GM20000 (cell line): ENCODE measurements at places on chromosomes 4 and X.

DNA sequence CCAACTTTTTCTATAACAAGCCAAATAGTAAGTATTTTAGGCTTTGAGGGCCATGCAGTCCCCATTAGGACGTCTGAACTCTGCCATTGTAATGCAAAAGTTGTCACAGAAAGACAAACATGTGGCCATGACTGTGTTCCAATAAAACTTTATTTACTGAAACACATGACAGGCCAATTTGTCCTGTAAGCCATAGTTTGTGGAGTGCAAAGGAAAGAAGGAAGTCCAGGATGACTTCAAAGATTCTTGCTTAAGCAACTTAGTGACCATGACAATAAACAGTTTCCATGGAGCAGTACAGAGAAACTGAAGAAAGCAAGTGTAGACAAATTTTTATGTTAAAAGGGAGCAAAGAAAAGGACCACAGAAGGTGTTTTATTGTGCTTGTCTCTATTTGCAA lies 35.0 kb upstream of the MYOZ2 start:
- DNase-seq, result no peak

DNA sequence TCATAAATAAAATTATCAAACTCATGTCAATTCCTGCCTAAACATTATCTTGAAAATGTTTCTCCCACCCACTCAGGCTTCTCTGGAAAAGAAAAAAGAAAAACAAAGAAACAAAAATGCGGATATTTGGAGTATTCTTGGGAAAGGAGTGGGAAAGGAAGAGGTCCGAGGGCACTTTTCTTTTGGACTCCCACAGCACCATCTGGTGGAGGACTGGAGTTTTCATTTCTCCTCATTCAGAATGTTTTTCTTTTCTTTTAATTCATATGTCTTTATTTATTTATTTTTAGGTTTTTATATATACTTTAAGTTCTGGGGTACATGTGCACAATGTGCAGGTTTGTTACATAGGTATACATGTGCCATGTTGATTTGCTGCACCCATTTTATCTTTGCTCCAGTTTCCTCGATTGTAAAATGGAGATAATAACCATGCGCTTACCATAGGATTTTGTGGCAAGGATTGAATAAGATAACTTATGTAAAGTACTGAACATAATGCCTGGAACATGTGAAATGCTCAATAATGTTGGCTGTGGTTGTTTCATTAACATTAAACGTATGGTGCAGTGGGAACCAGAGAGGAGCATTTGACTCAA lies 8.0 kb upstream of the KCNE5 start:
- peak; percentile 15 for DNase-seq

DNA sequence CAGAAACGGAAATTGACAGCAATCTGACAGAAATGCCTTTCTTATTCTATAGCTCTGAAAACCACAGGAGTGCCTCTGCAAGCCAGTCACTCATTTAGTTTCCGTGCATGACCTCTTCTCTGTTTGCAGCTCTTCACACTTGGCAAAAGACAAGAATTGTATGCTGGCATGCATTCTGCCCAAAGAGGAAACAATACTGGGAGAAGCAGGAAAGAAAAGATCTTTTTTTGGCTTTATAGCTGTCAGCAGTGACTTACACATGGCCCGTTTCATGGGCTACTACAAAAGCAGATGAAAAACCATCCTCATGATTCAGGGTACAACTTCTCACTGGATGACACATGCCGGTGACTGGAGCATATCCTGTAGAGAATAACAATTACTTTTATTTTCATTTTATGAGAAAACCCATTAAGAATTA lies 249.4 kb downstream of the ADAMTS3 start:
- DNase-seq, result no peak

DNA sequence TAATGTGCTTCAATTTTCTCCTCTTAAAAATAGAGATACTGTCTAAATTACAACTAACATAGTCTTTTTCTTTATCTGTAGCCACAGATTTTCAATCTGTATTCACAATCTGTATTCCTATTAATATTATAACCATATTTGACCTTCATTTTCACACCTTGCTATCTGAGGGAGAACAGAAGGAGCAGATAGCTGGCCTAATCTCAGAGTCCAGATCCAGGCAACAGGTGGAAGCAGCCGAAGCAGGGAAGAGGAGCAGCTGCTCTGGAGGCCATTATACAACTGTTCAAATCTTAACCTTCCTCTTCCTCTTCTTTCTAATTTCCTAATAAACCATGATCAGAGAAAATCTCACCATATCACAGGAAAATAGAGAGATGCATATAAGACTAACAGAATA lies 14.2 kb downstream of the SEPSECS start:
- no peak for DNase-seq

- DNase-seq, result no peak
Observed at GRCh38 chr4:114926583-114926982, 186.8 kb downstream of the NDST4 start.

DNA sequence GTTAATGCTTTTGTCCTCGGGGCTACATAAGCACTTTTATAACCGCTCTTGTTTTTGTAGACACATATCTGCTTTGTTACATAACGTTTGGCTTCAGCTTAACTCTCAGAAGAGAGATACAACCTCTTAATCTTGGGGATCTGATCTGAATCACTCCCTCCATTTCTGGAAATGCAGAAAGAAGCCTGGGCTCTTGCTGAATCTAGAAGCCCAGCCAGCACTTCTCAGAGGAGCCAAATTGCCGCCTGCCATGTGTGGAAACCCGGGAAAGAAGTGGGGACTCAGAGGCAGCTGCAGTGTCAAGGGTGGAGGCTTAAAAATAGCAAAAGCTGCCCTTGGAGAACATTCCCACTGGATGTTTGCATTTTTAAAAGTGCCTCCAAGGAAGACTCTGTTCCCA lies 69.3 kb upstream of the LDB2 start:
- DNase-seq, result no peak

DNA sequence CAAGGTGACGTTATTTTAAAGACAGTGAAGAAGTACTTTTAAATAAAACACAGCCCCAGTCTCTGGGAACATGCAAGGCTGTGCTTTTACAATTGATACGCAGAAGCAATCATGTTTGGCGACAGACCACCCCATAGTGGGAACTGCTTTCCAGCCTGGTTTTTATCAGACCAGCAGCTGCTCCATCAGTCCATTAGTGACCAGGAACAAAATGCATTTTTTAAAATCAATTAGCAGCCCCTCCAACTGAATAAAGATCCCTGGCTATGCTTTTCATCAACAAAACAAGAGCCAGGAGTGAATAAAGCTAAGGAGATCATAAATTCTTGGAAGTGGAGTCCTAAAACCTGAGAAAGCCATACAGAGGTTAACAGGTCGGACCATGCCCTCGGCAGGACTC lies 153.0 kb upstream of the TENM3 start:
- DNase-seq, result no peak

GRCh38 chr4:87108142-87108546 lies 112.3 kb downstream of the KLHL8 start:
- DNase-seq, result no peak

- DNase-seq, result no peak
Observed at GRCh38 chrX:153885208-153885787, 675 bp downstream of the L1CAM start.

- DNase-seq, result no peak
Observed at GRCh38 chrX:118350221-118350620, 4.3 kb downstream of the WDR44 start.

GRCh38 chrX:1336331-1336943 lies at the start of gene IL3RA:
Gene IL3RA (plus strand): TSS chrX:1336785. CDS start chrX:1341766, 4,981 bp downstream.
- peak; percentile 55 for DNase-seq

- no peak for DNase-seq
Observed at GRCh38 chr4:126532527-126532926, 1100.2 kb upstream of the INTU start.

DNA sequence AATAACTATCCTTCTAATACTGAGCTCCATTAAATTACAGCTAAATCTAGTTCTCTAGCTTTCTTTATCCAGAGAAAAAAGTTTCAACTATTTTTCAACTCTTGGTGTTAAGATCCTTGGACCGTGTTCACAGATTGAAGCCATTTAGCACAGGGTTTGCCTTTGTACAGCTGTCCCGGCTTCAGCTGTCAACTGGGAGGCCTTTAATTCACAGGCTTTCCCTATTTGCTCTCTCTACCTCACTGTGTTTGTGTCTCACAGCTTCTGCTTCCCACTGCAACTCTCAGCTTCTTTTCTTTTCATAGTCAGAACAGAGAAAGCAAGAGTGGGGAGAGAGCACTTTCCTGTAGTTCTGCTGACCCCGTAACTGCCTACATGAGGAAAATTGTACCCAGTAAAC lies 76.9 kb upstream of the SMAD1 start:
- DNase-seq, result no peak

- no peak for DNase-seq
Observed at GRCh38 chr4:89439533-89439932, 131.9 kb upstream of the GPRIN3 start.

DNA sequence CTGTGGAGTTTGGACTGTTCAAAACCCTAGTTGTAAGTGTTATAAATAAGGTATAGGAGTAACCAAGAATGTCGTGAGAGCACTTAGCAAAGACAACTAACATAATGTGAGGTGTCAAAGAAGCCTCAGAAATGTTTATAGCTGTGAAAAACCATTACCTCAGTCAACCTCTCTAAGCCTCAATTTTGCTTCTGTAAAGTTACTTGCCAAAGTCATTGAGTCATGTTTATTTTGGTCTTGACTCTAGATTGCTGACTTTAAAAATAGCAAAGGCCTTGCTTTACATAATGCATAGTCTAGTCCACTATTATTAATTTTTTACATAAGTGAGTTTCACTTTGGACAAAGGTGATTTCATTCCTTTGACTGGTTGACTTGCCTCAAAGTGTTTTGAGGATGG lies 257.6 kb upstream of the CXXC4 start:
- peak; percentile 51 for DNase-seq

- DNase-seq, result no peak
Observed at GRCh38 chr4:104906276-104906675, 240.4 kb upstream of the TET2 start.

DNA sequence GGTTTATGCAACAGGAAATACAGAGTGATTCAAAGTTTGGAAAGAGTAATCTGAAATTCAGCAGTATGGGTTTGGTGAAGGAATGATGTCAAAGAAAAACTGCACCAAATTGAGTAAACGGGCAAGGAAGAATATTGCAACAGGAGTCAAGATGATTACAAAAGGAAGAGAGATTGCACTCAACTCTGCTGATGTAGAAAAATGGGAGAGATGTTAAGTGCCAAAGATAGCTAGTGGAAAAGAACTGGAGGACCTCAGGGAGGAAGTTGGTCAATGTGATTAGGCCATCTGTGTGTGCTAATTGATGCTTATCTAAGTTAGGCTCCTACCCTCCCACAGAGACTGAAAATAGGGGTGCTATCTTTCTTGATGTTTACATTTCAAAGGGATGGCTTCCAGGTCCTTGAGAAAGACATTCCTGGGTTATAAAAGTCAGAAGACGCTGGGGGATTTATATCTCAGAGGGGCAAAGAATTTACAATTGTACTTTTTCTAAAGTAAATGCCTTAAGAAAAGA lies 167.4 kb upstream of the FAM47A start:
- DNase-seq, result no peak

DNA sequence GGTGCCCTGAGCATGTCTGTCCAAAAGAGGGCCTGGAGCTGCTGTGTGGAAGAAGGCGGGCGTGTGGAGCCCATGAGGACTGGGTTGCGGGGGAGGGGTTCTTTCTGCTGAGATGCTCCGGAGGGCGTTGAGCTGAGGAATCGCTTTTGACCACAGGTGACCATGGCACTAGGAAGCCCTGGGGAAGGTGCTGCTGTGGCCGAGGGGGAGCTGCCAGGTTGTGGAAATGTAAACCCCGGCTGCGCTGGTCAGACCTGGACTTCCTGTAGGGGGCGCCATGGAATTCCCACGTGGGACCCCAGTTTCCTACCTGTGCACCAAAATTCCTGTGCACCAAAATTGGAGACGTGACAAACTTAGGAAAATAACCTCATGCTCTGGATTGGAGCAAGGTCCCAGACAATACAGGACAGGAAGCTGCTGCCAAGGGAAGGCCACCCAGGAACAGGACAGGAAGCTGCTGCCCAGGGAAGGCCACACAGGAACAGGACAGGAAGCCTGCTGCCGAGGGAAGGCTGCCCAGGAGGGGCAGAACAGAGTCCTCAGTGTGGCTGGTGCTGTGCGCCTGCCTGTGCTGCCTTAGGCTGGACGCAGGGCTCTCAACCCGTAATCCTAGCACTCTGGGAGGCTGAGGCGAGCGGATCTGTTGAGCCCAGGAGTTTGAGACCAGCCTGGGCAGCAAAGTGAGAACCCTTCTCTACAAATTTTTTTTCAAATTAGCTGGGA lies 28.4 kb upstream of the UVSSA start:
- DNase-seq, result no peak

DNA sequence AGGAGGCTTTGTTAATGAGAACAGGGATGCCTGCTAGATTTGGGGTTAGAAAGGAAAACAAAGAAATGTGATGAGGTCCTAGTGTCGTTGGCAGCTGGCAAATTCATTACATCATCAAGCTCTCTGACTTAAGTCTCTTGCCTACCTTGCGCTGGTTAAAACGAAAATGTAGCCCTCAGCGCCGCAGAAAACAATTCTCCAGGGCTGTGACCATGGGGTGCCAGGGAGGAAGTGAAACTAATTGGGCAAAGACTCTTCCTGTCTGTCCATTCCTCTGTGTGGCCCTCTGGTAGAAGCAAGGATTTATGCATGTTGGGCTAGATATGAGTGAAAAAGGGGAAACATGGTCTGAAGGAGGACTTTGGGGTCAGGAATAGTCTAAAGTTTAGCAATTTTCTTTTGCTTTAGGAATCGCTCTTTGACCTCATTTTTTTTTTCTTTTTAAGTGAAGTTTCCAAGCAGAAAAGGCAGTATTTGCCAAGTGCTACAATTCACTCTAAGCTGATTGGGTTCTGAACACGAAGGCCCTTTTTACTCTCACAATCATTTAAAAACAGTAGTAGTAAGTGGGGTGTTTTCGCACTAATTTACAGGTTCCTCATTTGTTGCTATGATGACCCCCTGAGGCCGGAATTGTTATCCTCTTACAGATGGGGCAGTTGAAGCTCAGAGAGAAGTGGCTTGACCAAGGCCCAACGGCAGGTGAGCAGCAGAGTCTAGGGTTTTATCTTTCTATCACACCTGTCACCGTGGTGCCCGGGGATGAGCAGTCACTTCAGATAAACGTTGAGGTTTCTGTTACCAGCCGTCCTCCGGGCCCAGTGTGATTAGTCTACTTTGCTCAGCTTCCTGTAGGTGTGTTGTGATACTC lies 27.3 kb upstream of the CHRNA9 start:
- DNase-seq, result peak; percentile 31
